Uterus (tissue), 4 donors: ENCODE measurements at places on chromosomes 3 and 15. TPM values are rescaled to one million over a fixed set of nuclear protein-coding genes. Genes with fewer than 3 reads are reported as not detected.
A peak's percentile ranks its signal among the peaks of the same experiment; 100 is the strongest.

The LRTM1 gene
- not detected for total RNA-seq

The RARRES1 gene
- 60.4 TPM for total RNA-seq

The CCR4 gene
- not detected for total RNA-seq

The SLC28A2 gene
- total RNA-seq = not detected

The DNASE1L3 gene
- total RNA-seq = 0.77 TPM

The ALAS1 gene
- total RNA-seq = 33.2 TPM

The CTXN2 gene
- total RNA-seq = not detected

- no peak overlapping the region for H3K27ac ChIP-seq
- DNase-seq = no peak
- no peaks in the 10 kb centered on the region for H3K36me3 ChIP-seq
- H3K4me1 ChIP-seq = no peaks in the 10 kb centered on the region
- H3K4me3 ChIP-seq = no peak overlapping the region
- H3K27me3 ChIP-seq = no peaks in the 10 kb centered on the region
Observed at GRCh38 chr15:42447599-42447998, 43.3 kb downstream of the ZNF106 start.

DNA sequence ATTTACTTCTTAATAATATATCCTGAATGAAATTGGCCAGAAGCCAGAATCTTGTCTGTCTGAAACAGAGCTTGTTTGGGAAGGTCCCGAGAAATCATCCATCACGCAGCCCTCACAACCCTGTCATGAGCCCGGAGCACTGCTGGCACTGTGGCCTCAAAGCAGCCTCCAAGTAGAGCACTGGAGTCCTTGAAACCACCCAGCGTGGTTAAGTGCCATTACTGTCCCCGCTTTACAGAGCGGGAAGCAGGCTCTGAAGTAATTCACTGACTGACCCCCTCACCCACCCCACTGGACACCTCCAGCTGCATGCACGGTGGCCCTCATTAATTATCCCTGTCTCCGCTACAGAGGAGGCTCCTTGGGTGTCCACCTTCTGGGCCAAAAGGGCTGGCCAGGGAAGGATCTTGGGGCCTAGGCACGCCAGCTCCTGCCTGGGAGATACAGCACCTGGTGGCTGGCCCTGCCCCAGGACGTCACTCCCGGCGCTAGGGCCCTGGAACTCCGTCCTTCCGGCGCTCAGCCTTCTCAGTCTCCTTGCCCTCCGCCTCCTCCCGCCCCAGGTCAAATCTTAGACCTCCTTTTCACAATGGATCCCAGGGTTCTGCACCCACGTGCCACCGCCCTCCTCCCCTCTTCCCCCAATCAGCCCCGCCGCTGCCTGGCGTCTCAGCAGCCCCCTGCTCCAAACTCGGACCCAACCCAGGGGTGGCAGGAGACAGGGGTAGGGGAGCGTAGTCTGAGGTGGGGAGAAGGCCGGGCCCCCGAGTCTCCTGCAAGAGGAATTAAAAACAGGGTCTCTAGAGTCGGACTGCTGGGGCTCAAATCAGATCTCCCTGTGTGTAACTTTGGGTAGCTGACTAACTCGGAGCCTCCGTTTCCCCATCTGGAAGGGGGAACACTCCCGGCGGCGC, 1.1 kb downstream of the TKT start:
- no peaks in the 10 kb centered on the region for H3K36me3 ChIP-seq
- H3K4me1 ChIP-seq = no peaks in the 10 kb centered on the region
- H3K4me3 ChIP-seq = peak overlapping the region; percentile 86
- peak overlapping the region; percentile 81 for H3K27ac ChIP-seq
- DNase-seq = peak; percentile 49
- H3K27me3 ChIP-seq = no peaks in the 10 kb centered on the region

DNA sequence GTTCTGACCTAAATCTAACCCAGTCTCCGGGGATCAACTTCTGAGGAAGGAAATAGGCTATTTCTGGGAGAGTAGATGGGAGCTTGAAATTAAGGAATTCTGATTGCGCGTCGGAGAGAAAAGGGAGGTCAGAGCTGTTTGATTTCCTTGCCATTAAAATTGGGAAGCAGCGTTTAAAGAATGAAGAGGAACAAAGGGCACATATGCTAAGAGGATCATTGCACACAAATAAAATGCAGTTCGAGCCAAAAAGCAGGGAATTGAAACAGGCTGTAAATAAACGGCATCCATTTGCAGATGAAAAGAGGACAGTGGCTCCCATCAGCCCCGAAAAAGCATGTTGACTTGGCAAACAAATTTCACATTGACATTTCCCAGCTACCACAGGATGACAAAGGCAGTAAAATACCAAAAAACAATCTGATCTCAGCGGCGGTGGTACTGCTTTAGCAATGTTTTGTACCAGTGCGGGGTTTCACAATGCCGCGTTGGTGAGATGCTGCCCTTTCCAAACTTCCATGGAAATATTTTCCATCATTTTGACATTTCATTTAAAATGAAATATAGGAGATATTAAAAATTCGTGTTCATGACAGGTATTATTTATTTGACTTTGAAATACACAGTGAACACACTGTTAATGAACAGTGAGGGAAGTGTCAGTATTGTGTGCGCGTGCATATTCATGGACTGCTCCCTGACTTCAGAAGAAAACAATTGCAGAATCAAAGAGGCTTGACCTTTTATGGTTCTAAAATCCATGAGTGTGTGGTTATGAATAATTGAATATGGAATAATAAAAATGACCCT, 108.8 kb downstream of the SQOR start:
- peak overlapping the region; percentile 1 for H3K27ac ChIP-seq
- DNase-seq = no peak
- no peaks in the 10 kb centered on the region for H3K4me1 ChIP-seq
- no peaks in the 10 kb centered on the region for H3K36me3 ChIP-seq
- no peak overlapping the region for H3K4me3 ChIP-seq

DNA sequence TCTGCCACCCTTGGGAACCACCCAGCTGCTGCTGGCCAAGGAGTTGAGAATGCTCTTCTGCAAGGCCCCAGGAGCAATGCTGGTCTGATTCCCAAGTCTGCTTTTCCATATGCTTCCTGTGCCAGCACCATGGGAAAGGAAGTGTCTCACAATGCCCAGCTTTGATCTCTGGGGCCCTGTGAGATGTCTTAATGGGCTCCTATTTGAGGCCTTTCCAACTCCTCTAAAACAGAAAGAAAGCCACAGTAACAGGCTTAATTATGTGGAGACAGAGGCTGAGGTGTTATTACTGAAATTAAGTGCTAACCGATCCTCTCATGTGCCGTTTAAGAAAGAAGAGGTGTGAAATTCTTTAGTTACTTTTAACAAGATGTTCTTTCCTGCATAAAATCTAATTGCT, 4.5 kb downstream of the EOGT start:
- peak overlapping the region; percentile 98 for H3K27ac ChIP-seq
- no peaks in the 10 kb centered on the region for H3K36me3 ChIP-seq
- H3K27me3 ChIP-seq = no peaks in the 10 kb centered on the region
- no peaks in the 10 kb centered on the region for H3K4me1 ChIP-seq

DNA sequence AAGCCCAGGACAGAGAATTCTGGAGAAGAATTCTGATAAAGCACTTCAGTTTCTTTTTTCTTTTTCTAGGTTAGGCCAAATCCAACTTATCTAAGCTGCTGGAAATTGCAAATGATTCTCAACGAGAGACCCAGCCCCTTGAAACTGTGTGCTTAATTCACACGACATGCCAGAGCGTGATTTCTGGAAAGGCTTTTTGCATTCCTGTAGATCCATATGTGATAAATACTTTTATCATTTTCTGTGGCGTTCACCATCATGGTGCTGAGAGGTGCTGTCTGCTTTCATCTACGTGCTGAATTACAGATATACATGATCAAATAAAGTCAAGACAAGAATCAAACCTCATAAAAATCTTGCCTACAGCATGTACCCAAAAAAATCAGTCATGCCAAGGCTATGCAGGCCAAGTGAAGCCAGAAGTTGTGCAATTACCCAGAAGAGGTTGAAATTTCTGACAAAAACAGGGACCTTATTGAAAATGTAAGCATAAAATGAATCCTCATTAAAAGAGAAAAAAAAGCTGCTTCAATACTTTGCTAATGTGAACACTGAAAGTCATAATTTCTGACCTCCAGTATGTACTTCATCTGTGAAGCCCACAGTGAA, 10.8 kb upstream of the MEF2A start:
- H3K36me3 ChIP-seq = no peaks in the 10 kb centered on the region
- H3K27ac ChIP-seq = no peak overlapping the region
- no peaks in the 10 kb centered on the region for H3K27me3 ChIP-seq
- no peak overlapping the region for H3K4me3 ChIP-seq
- no peaks in the 10 kb centered on the region for H3K4me1 ChIP-seq
- DNase-seq = no peak

DNA sequence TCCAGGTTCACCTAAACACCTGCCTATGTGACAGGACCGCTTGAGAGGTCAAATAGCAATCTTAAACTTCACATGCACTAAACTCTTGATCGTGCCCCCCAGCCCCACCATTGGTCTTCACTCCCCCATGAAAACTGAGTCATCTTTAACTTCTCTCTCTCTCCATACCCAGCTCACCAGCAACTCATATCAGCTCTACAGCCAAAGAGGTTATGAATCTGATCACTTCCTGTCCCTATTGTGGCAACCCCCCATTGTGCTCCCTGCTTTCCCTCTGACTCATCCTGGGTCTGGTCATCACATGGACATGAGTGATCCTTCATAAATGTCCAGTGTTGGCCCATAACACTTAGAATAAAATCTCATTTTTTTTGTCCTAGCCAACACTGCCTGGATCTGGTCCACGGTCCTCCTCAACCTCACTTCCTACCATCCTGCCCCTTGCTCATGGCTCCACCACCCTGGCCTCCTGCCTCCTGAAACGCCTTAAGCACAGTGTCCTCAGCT, 103.4 kb upstream of the HACD2 start:
- DNase-seq = no peak
- H3K27ac ChIP-seq = peak overlapping the region; percentile 96
- no peaks in the 10 kb centered on the region for H3K36me3 ChIP-seq
- no peaks in the 10 kb centered on the region for H3K27me3 ChIP-seq

- H3K36me3 ChIP-seq = no peaks in the 10 kb centered on the region
- H3K4me1 ChIP-seq = no peaks in the 10 kb centered on the region
- DNase-seq = no peak
Observed at GRCh38 chr3:69426291-69426966, 40.5 kb upstream of the FRMD4B start.

DNA sequence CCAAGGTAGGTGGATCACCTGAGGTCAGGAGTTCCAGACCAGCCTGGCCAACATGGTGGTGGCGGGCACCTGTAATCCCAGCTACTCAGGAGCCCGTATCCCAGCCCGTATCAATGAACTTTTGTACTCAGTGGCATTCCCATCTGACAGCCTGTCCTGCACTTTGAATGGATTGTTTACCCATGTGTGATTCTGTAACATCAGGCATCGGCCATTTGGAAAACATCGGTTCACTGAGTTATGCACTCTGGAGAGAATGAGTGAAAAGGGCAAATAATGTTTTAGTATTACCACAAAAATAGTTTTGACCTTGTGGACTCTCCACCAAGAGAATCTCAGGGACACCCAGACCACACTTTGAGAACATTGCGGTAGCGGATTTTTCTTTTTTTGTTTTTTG, 13.6 kb downstream of the KLHL25 start:
- DNase-seq = no peak
- no peaks in the 10 kb centered on the region for H3K27me3 ChIP-seq
- H3K4me3 ChIP-seq = no peak overlapping the region
- no peaks in the 10 kb centered on the region for H3K36me3 ChIP-seq
- H3K4me1 ChIP-seq = peaks cover 7% of the 10 kb centered on the region

GRCh38 chr3:74639681-74640080, 25.2 kb upstream of the CNTN3 start:
- no peaks in the 10 kb centered on the region for H3K4me1 ChIP-seq
- no peak overlapping the region for H3K4me3 ChIP-seq
- no peak overlapping the region for H3K27ac ChIP-seq
- no peaks in the 10 kb centered on the region for H3K27me3 ChIP-seq
- DNase-seq = no peak

DNA sequence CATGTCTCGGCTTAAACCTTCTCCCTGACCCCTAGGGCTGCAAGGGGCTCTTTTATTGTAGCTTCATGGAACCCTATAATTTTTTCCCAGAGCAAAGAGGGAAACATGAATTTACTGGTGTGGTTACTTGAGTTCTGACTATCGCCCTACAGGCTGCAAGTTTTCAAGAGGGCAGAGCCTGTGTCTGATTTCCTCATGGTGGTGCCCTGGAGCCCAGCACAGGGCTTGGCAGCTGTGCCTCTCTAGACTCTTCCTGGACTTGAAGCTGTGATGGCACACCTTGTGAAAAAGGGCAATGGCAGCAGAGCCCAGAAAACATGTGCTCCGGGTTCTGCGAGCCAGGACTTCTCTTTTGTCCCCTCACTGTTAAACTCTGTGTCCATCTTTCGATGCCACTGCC, 34.2 kb upstream of the TF start:
- no peaks in the 10 kb centered on the region for H3K36me3 ChIP-seq
- no peaks in the 10 kb centered on the region for H3K4me1 ChIP-seq
- DNase-seq = no peak
- no peak overlapping the region for H3K27ac ChIP-seq
- H3K27me3 ChIP-seq = no peaks in the 10 kb centered on the region
